A549 treated with GW870086 at 1 μM for 4 hours (cell line): ENCODE measurements at places on chromosomes 2 and 18. TPM values are rescaled to one million over a fixed set of nuclear protein-coding genes. Genes with fewer than 3 reads are reported as not detected.

The FER1L5 gene
- not detected in 5 replicates for total RNA-seq

The TPO gene
- 0.07 to 0.27 TPM (median 0.08 TPM) in 3 of 5 replicates, not detected in the others for total RNA-seq

The SULT1C4 gene
- total RNA-seq: not detected in 5 replicates

The CNOT9 gene
- 38.7 to 43.9 TPM (median 39.6 TPM) in 5 replicates for total RNA-seq

The ASB18 gene
- 0.03 TPM in 1 of 5 replicates, not detected in the others for total RNA-seq

The KIAA2012 gene
- total RNA-seq: not detected in 5 replicates

The PTPRN gene
- total RNA-seq: 0.95 to 1.9 TPM (median 1.5 TPM) in 5 replicates

The UGT1A3 gene
- total RNA-seq: 0.07 TPM in 1 of 5 replicates, not detected in the others

The C2orf80 gene
- not detected in 5 replicates for total RNA-seq

The WDR12 gene
- total RNA-seq: 46.5 to 83.7 TPM (median 73.3 TPM) in 5 replicates

The RGPD3 gene
- 0.07 to 0.14 TPM (median 0.13 TPM) in 5 replicates for total RNA-seq

The OTX1 gene
- total RNA-seq: 1.8 to 4.3 TPM (median 3.8 TPM) in 5 replicates

The CPO gene
- total RNA-seq: not detected in 5 replicates

The HOXD10 gene
- total RNA-seq: 4.6 to 6.3 TPM (median 5.3 TPM) in 5 replicates

The COL4A3 gene
- total RNA-seq: 0.50 to 1.2 TPM (median 0.59 TPM) in 5 replicates

The MAP3K19 gene
- not detected in 5 replicates for total RNA-seq

The NTSR2 gene
- total RNA-seq: not detected in 5 replicates

The TYW5 gene
- total RNA-seq: 7.1 to 8.3 TPM (median 7.5 TPM) in 5 replicates

The SRD5A2 gene
- 0.02 to 0.06 TPM (median 0.05 TPM) in 4 of 5 replicates, not detected in the other for total RNA-seq

The SLC11A1 gene
- 0.10 to 0.26 TPM (median 0.19 TPM) in 5 replicates for total RNA-seq

The DLX1 gene
- total RNA-seq: 2.0 to 3.4 TPM (median 3.1 TPM) in 5 replicates

The SERPINB11 gene
- total RNA-seq: 0.13 to 0.17 TPM (median 0.15 TPM) in 3 of 5 replicates, not detected in the others

The C18orf54 gene
- 1.6 to 3.4 TPM (median 2.6 TPM) in 5 replicates for total RNA-seq

The PLEKHM3 gene
- 1.6 to 2.8 TPM (median 2.6 TPM) in 5 replicates for total RNA-seq

The CAVIN2 gene
- total RNA-seq: 22.2 to 35.7 TPM (median 34.2 TPM) in 5 replicates

The C2orf81 gene
- total RNA-seq: 2.2 to 4.1 TPM (median 3.2 TPM) in 5 replicates

The ZSWIM2 gene
- not detected in 5 replicates for total RNA-seq

The LOXHD1 gene
- not detected in 5 replicates for total RNA-seq

The CFC1 gene
- 0.09 TPM in 1 of 5 replicates, not detected in the others for total RNA-seq

The VSNL1 gene
- total RNA-seq: not detected in 5 replicates

The COLEC11 gene
- 0.53 to 0.82 TPM (median 0.63 TPM) in 5 replicates for total RNA-seq

The FHOD3 gene
- 2.6 to 3.9 TPM (median 3.3 TPM) in 5 replicates for total RNA-seq

The RND3 gene
- total RNA-seq: 44.2 to 54.3 TPM (median 48.1 TPM) in 5 replicates

The NPHP1 gene
- total RNA-seq: 7.0 to 9.3 TPM (median 8.3 TPM) in 5 replicates

The PSMG2 gene
- total RNA-seq: 63.1 to 73.3 TPM (median 69.8 TPM) in 5 replicates

The POTEI gene
- total RNA-seq: 0.07 TPM in 1 of 5 replicates, not detected in the others

The RGPD8 gene
- total RNA-seq: 2.2 to 3.3 TPM (median 3.1 TPM) in 5 replicates

The AGBL5 gene
- total RNA-seq: 28.3 to 34.2 TPM (median 31.0 TPM) in 5 replicates

The ZDBF2 gene
- total RNA-seq: 0.64 to 2.0 TPM (median 1.2 TPM) in 5 replicates

The GPR155 gene
- 0.19 to 0.28 TPM (median 0.25 TPM) in 4 of 5 replicates, not detected in the other for total RNA-seq

The IL36RN gene
- 0.05 to 0.08 TPM (median 0.05 TPM) in 3 of 5 replicates, not detected in the others for total RNA-seq

The HRH4 gene
- total RNA-seq: not detected in 5 replicates

The GCG gene
- total RNA-seq: not detected in 5 replicates

The DBI gene
- total RNA-seq: 402 to 526 TPM (median 404 TPM) in 5 replicates

The SCN7A gene
- not detected in 5 replicates for total RNA-seq

The TUBB8B gene
- not detected in 5 replicates for total RNA-seq

The RGPD4 gene
- 0.03 to 0.09 TPM (median 0.06 TPM) in 4 of 5 replicates, not detected in the other for total RNA-seq

The EPAS1 gene
- 104 to 144 TPM (median 125 TPM) in 5 replicates for total RNA-seq

The THSD7B gene
- total RNA-seq: not detected in 5 replicates

The RESP18 gene
- not detected in 5 replicates for total RNA-seq

The IL1A gene
- 0.09 to 0.35 TPM (median 0.21 TPM) in 5 replicates for total RNA-seq
